ENCODE measurements at places on chromosomes 12 and 14. TPM values are rescaled to one million over a fixed set of nuclear protein-coding genes. Genes with fewer than 3 reads are reported as not detected.

Gene CNTN1
- total RNA-seq = not detected

Gene KCNC2
- total RNA-seq = not detected

Gene CD69
- total RNA-seq = not detected

Gene SH2B3
- 15.8 TPM for total RNA-seq

Gene ADCY4
- total RNA-seq = not detected

Gene HCAR1
- total RNA-seq = not detected

Gene DHRS2
- 1.6 TPM for total RNA-seq

Gene IPO8
- total RNA-seq = 36.3 TPM

Gene RHOJ
- total RNA-seq = not detected

Gene IQSEC3
- not detected for total RNA-seq

Gene TAS2R43
- not detected for total RNA-seq

Gene TMEM233
- 0.20 TPM for total RNA-seq

Gene ERBB3
- total RNA-seq = not detected

Gene MYO1H
- total RNA-seq = not detected

Gene LGR5
- total RNA-seq = not detected

Gene YBX3
- total RNA-seq = 325 TPM

Gene FOXA1
- total RNA-seq = 0.64 TPM

Gene LRRIQ1
- total RNA-seq = 0.36 TPM

Gene USP44
- 0.27 TPM for total RNA-seq

Gene HOXC9
- 1.9 TPM for total RNA-seq

Gene FBRSL1
- 10.7 TPM for total RNA-seq

Gene TSPAN11
- total RNA-seq = 1.0 TPM
